Effector memory CD4-positive, alpha-beta T cell (primary cell): ENCODE measurements at places on chromosomes 3 and 15.
A peak's percentile ranks its signal among the peaks of the same experiment; 100 is the strongest.

- no peaks in the 10 kb centered on the region for H3K4me1 ChIP-seq
- no peak overlapping the region for H3K4me3 ChIP-seq
- no peak for DNase-seq
- H3K27me3 ChIP-seq, result no peaks in the 10 kb centered on the region
These were observed 1.8 kb upstream of the SAMMSON start for GRCh38 chr3:69997631-69998307.

DNA sequence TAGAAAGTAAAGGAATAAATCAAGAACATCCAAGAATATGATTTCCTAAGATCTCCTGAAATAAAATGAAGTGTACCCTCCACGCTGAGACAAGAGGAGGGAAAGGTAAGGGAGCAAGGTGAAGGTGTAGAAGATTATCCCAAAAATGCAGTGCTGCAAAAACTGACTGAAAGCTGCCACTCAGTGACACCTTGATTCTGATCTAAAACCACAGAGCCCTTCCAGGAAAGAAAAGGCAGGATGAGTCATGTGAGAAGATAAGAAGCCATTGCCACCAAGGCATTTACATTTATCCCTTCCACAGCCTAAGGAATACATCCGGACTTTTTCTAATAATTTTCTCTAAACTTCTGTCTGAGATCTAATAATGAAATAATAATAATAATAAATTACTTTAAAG, 49.9 kb downstream of the IGSF11 start:
- H3K4me3 ChIP-seq, result no peak overlapping the region
- no peaks in the 10 kb centered on the region for H3K36me3 ChIP-seq
- DNase-seq, result no peak
- H3K27ac ChIP-seq, result no peak overlapping the region

- H3K4me3 ChIP-seq, result no peak overlapping the region
- H3K36me3 ChIP-seq, result no peaks in the 10 kb centered on the region
- no peak for DNase-seq
These were observed 292.1 kb downstream of the DIPK2A start for GRCh38 chr3:144263706-144264105.

- H3K36me3 ChIP-seq, result peaks cover 12% of the 10 kb centered on the region
- H3K27me3 ChIP-seq, result no peaks in the 10 kb centered on the region
- no peak overlapping the region for H3K27ac ChIP-seq
- no peak for DNase-seq
These were observed 7.2 kb downstream of the KLHL6 start for GRCh38 chr3:183548262-183548769.

GRCh38 chr3:170631755-170632488, 46.0 kb upstream of the SLC7A14 start:
- no peaks in the 10 kb centered on the region for H3K36me3 ChIP-seq
- H3K27ac ChIP-seq, result no peak overlapping the region
- H3K27me3 ChIP-seq, result no peaks in the 10 kb centered on the region
- no peaks in the 10 kb centered on the region for H3K4me1 ChIP-seq
- DNase-seq, result no peak

DNA sequence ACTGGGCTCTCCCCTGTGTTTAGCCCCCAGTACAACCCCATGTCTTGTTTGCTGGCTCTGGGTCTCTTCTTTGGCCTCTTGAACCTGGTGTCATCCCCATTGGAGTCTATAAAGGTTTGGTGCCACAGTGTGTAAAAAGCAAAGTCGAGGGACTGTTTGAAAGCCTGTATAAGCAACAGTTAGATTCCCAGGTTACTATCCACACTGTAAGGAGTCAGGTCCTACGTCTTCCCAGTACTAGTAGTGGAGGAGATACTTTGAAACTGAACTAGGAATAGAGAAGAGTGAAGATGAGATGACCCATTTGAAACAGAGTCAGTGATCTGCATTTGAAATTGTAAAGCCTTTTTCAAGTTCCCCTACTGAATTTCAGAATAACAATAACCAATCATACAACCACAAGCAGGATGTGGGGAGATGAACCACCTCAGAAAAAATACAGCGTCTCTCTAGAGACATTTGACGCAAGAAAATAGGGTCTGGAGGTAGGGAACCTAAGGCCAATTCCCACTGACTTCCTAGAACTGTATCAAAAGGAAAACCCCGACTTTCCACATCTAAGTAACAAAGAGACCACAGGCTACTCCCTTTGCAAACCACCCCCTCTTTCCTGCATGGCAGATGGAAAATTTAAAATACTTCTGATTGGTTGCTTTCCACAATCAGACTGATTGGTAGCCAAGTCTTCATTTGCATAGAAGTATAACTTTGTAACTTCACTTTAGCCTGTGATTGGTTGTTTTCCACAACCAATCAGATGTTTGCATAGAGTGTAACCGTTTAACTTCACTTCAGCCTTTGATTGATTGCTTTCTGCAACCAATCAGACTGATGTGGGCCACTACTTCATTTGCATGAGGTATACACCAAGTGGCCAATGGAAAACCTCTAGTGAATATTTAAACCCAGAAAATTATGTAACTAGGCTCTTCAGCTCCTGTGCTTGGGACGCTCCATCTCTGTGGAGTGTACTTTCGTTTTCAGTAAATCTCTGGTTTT, 49.9 kb upstream of the NEDD4 start:
- peak overlapping the region; percentile 71 for H3K27ac ChIP-seq
- H3K4me3 ChIP-seq, result peak overlapping the region; percentile 22
- no peaks in the 10 kb centered on the region for H3K36me3 ChIP-seq
- H3K4me1 ChIP-seq, result peaks cover 12% of the 10 kb centered on the region

DNA sequence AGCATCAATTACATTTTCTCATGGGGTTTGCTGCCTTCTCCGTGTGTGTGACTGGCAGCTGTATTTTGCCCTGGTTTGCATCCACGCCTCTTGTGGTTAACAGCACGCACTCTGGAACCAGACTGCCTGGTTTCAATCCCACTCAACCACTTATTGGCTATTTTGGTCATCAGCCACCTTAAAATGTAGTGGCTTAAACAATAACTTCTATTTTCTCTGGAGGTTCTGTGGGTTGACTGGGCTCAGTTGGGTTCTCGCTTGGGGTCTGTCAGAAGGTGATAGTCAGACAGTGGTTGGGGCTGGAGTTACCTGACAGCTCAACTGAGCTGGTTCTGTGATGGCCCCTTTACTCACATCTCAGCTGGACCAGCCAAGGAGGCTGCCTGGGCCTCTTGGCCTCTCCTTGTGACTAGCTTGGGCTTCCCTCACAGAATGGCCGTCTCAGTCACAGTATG, 36.8 kb downstream of the EHD4 start:
- H3K27me3 ChIP-seq, result no peaks in the 10 kb centered on the region
- H3K36me3 ChIP-seq, result no peaks in the 10 kb centered on the region
- peaks cover 56% of the 10 kb centered on the region for H3K4me1 ChIP-seq
- no peak for DNase-seq

GRCh38 chr3:27216955-27217552, 152.1 kb downstream of the NEK10 start:
- DNase-seq, result no peak
- no peak overlapping the region for H3K4me3 ChIP-seq
- H3K4me1 ChIP-seq, result no peaks in the 10 kb centered on the region

GRCh38 chr3:99648516-99648915, 10.1 kb downstream of the COL8A1 start:
- H3K27me3 ChIP-seq, result no peaks in the 10 kb centered on the region
- H3K36me3 ChIP-seq, result no peaks in the 10 kb centered on the region
- H3K4me1 ChIP-seq, result no peaks in the 10 kb centered on the region
- H3K27ac ChIP-seq, result no peak overlapping the region
- no peak for DNase-seq

- no peaks in the 10 kb centered on the region for H3K36me3 ChIP-seq
- no peak overlapping the region for H3K27ac ChIP-seq
- H3K4me1 ChIP-seq, result peaks cover 17% of the 10 kb centered on the region
- H3K27me3 ChIP-seq, result no peaks in the 10 kb centered on the region
These were observed 110.2 kb downstream of the PLCL2 start for GRCh38 chr3:16994854-16995525.

GRCh38 chr3:184372296-184372821, 5.6 kb downstream of the THPO start:
- no peak for DNase-seq
- no peak overlapping the region for H3K4me3 ChIP-seq
- H3K27ac ChIP-seq, result no peak overlapping the region
- peaks cover 12% of the 10 kb centered on the region for H3K36me3 ChIP-seq
- H3K27me3 ChIP-seq, result no peaks in the 10 kb centered on the region

GRCh38 chr15:33067456-33067855, 127.1 kb downstream of the FMN1 start:
- H3K36me3 ChIP-seq, result no peaks in the 10 kb centered on the region
- H3K27ac ChIP-seq, result no peak overlapping the region
- no peaks in the 10 kb centered on the region for H3K4me1 ChIP-seq
- no peak for DNase-seq

DNA sequence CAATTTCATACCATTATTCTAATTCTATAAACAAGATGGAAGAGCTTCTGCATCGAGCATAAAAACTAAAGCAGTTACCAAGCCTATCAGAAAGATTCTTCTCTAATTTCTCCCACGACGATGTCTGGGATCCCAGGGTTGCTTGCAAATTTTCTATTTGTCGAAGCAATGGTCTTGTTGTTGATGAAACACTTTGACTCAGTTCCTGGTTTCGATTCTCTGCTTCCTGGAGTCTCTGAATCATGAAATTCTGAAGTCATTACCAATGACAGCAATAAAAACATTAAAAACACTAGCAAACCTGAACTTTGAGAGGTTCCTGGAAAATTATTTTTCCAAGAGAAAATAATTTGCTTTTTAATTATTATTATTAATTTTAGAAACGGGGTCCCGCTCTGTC, 18.7 kb downstream of the TMF1 start:
- no peaks in the 10 kb centered on the region for H3K27me3 ChIP-seq
- peaks cover 77% of the 10 kb centered on the region for H3K36me3 ChIP-seq
- DNase-seq, result no peak
- H3K4me1 ChIP-seq, result no peaks in the 10 kb centered on the region

DNA sequence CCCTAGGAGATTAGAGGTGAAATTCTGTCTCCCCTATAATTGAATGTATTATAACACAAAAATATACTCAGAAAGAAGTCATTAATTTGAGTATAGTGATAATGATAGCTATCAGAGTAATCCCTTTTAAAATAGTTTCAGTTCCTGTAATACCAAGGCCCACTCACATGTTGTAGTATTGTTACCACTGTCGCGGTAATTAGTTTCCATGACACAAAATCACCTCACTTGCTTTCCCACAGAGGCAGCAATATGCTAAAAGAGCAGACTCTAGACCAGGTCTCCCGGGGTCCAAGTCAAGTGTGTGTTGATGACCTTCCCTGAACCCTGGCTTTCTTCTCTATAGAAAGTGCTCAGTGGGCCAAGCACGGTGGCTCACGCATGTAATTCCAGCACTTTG, 39.5 kb upstream of the NSMCE3 start:
- no peak for DNase-seq
- no peak overlapping the region for H3K27ac ChIP-seq
- no peaks in the 10 kb centered on the region for H3K4me1 ChIP-seq
- H3K27me3 ChIP-seq, result no peaks in the 10 kb centered on the region
- no peak overlapping the region for H3K4me3 ChIP-seq

DNA sequence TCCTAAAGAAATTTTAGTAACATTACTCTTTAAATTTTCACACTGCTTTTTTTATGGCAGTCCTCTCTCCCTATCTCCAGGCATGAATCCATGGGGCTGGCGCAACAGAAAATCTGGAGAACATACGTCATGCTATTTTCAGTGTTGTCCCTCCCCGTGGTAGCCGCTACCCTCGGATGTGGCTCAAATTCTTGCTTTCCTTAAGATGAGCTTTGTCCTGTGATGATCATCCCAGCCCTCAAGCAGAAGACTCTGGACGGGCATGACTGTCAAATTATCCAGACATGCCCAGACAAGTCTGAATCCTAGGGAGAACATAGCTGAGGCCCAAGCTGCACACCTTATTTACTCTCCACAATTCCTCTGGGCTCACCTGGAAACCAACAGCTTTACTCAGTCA, 49.1 kb downstream of the FMN1 start:
- no peak for DNase-seq
- H3K36me3 ChIP-seq, result no peaks in the 10 kb centered on the region
- H3K27me3 ChIP-seq, result no peaks in the 10 kb centered on the region
- peaks cover 7% of the 10 kb centered on the region for H3K4me1 ChIP-seq

DNA sequence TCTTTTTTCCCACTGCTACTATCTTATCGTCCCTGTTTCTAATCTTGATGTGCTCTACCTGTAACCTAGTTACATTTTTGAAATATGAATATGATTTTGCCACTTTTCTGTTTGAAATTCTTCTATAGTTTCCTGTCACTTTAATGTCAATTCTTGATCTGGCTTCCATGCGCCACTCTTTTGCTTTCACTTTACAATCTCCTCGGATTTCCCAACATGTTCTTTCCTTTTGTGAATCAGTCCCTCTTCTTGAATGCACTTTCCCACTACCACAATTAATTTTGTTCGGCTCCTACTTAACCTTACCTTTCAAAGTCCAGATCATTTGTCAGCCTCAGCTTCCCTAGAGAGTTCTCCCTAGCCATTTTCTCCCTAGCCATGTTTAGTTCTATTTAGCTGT, 8.3 kb downstream of the TIMMDC1 start:
- H3K36me3 ChIP-seq, result peaks cover 25% of the 10 kb centered on the region
- no peaks in the 10 kb centered on the region for H3K27me3 ChIP-seq
- no peak overlapping the region for H3K27ac ChIP-seq
- no peak overlapping the region for H3K4me3 ChIP-seq
- no peak for DNase-seq
- no peaks in the 10 kb centered on the region for H3K4me1 ChIP-seq

- no peaks in the 10 kb centered on the region for H3K4me1 ChIP-seq
- no peak for DNase-seq
- H3K36me3 ChIP-seq, result no peaks in the 10 kb centered on the region
- H3K27me3 ChIP-seq, result peaks cover 8% of the 10 kb centered on the region
These were observed 12.5 kb upstream of the FEM1B start for GRCh38 chr15:68265081-68265480.

GRCh38 chr3:125214738-125215137, 2.2 kb upstream of the SLC12A8 start:
- H3K27me3 ChIP-seq, result peaks cover 34% of the 10 kb centered on the region
- no peak overlapping the region for H3K27ac ChIP-seq
- H3K36me3 ChIP-seq, result no peaks in the 10 kb centered on the region
- DNase-seq, result no peak
- no peak overlapping the region for H3K4me3 ChIP-seq

DNA sequence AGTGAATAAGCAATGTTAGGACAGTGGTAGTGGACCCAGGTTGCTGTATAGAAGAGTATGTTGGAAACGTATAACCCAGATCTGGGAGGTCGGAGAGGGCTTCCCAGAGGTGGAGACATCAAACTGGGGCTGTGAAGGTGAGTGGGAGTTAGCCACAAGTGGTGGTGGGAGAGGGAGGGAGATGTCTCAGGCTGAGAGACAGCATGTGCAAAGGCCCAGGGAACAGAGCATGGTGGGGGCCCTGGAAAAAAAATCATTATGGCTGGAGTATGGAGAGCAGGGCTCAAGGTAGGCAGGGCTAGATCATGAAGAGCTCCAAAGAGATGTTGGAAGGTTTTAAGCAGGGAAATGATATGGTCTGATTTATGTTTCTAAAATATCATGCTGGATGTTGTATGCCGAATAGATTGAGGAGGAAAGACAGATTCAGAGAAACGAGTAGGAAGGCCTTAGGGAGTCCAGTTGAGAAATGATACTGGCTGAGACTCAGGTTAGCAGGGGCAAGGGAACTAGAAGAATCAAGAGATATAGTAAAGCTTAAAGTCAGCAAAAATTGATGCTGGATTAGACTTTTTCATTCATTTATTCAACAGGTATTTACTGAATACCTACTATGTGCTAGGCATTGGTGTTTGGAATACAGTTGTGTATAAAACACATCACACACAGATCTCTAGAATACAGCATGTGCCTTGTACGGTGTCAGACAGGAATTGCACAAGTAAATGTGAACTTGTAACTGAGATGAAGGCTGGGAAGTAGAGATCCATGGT, 17.0 kb downstream of the ITPR1 start:
- no peak overlapping the region for H3K27ac ChIP-seq
- no peaks in the 10 kb centered on the region for H3K27me3 ChIP-seq
- H3K4me1 ChIP-seq, result no peaks in the 10 kb centered on the region
- no peak overlapping the region for H3K4me3 ChIP-seq
